ENCODE measurements at places on chromosomes 2 and 18.

- DNase-seq: no peak
- H3K4me1 ChIP-seq: no peaks in the 10 kb centered on the region
- H3K27ac ChIP-seq: no peak overlapping the region
- H3K27me3 ChIP-seq: no peaks in the 10 kb centered on the region
These were observed 5.5 kb downstream of the SULT1C4 start for GRCh38 chr2:108383146-108383830.

DNA sequence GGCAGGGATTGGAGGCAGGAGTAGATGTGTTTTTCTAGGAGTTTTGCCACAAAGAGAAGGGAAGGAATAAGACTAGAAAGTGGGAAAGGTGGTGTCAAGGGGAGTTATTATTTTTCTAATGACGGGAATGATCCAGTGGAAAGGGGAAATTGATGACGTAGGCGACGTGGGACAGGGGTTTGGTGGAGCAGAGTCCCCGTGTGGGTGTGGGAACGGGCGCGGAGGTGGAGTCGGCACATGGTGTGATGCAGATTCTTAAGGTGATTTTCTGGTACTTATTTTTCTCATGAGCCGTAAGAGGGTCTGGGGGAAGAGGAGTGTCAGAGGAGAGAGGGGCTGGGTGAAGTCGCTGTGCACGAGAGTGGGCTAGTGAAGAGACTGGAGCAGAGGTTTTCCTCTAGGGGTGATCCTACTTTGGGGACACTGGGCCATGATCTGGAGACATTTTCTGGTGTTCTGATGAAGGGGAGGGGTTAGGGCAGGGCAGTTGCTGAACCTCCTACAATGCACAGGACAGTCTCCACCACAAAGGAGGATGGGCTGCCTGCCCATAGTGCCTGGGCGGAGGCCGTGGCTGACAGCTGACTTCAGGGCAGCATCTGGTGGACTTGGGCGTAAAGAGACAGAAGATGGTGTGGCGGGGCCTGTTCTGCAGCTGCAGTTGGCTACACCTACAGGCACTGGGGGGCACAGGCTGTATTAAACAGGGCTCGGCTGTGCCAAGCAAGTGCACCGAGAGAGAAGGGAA is 30.0 kb downstream of the TRAF3IP1 start:
- no peaks in the 10 kb centered on the region for H3K4me1 ChIP-seq
- no peak overlapping the region for H3K4me3 ChIP-seq
- H3K27ac ChIP-seq: no peak overlapping the region
- no peak for DNase-seq
- no peaks in the 10 kb centered on the region for H3K36me3 ChIP-seq
- H3K27me3 ChIP-seq: no peaks in the 10 kb centered on the region

DNA sequence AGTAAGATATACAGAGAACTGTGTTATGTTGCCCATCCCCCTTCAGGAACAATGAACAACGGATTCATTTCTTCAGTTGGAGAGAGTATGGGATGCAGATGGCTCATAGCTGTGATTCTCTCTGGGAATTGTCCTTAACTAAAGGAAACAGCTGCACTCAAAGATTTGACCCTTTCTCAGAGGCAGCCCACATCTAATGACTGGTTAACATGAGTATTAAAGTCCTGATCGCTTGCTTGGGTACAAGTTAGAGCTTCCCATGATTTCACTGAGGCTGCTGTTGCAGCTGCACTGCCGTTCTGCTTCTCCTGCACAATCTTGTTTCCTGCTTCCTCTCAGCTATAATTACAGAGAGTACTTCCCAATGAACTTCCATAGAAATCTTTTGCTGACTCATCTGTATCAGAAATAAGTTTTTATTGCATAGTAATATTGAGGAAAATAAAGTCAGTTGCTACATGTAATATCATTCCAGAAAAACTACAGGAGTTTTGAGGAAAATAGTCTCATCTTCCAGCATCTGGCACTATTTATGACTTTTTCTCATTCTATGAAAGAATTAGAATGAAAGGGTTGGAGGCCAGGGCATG is 12.8 kb upstream of the SCN9A start:
- no peak overlapping the region for H3K4me3 ChIP-seq
- H3K27me3 ChIP-seq: no peaks in the 10 kb centered on the region
- H3K36me3 ChIP-seq: no peaks in the 10 kb centered on the region
- H3K4me1 ChIP-seq: no peaks in the 10 kb centered on the region
- no peak for DNase-seq

DNA sequence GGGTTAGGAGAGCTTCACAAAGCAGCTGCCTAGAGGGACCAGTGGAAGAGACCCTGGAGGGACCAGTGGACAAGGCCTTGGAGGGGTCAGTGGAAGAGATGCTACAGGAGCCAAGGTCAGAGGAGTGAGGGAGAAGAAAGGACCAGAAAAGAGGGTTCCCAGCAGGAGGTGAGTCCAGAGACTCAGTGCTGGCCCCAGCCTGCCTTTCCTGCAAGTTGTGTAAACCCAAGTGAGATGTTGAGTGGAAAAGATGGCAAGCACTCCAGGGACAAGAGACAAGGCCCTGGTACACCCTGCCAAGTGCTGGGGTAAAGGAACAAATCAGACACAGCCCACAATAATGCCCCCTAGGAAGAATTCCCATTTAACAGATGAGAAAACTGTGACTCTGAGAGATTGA is 94.4 kb downstream of the TTC32 start:
- H3K4me1 ChIP-seq: no peaks in the 10 kb centered on the region
- H3K27me3 ChIP-seq: no peaks in the 10 kb centered on the region
- DNase-seq: no peak
- H3K4me3 ChIP-seq: no peak overlapping the region

Data from breast epithelium (tissue), 4 donors.